AG04449 (cell line): ENCODE measurements at places on chromosomes 11 and 22.

DNA sequence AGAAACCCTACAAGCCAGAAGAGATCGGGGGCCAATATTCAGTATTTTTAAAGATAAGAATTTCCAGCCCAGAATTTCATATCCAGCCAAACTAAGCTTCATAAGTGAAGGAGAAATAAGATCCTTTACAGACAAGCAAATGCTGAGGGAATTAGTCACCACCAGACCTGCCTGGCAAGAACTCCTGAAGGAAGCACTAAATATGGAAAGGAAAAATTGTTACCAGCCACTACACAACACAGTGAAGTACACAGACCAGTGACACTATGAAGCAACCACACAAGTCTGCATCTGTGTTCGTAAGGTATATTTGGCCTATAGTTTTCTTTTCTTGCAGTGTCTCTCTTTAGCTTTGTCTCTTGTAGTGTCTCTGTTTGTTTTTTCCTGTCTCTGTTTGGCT is 29.0 kb downstream of the TMEM225 start:
- no peak for DNase-seq

DNA sequence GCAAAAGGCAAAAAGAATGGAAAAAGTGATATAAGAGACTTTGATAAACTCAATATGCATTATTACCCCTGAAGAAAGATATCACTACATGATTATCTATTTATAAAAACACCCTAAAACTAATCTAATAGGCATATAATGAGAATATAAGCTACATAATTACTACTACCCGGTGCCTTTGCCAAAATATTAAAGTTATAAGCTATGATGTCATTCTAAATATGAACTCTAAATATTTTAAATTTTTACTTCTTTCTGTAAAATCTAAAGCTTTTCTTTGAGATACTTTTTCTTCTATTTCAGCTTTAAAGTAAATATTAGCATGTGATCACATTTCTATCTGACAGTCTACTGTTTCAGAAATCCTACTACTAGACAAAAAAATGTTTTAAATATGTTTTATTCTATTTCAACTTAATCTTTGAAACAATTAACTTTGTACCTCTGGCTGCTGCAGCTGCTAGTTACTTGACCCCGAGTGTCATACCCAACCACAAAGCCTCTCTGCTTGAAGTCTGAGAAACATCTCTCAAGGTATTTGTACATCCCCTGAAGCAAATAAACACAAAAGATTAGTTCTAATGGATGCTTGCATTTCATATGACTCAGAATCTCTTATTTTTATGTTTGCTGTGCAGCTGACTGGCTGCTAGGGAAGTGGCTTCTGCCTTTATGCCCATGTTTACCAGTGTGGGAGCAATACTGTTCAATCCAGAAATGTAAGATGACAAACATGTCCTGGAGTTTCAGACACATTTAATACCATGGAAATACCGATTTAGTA is 26.8 kb downstream of the PGM2L1 start:
- DNase-seq: no peak

DNA sequence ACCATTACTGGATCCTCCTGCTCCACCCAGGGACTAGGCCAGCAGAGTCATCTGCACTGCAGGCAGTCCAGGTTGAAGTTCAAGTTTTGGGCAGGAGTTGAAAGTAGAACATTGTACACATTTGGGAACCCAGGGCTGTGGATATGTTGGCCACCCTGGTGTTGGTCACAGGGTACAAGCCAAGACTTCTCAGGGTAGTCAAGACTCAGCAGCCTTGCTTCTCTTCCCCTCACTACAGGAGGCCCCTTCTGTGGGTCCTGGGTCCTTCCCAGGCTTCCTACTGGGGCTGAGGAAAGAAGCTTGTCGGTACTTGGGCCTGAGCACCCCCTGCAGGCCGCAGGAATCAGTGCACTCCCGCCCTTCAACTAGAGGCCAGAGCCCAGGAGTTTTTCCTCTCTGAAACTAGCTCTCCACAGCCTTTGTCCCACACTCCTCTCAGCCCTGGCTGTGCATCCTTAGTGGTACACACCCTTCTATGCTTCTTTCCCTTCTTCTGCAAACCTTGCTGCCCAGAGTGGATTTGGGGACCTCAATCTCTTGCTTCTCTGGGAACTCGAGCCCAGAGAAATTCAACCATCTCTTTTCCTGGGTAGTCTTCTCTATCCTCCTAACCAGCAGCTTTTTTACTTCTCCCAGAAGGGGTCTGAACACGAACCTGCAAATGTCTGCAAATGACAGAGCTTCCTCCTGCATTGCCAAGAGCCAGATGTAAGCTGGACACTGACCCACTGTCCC is 2.6 kb upstream of the HPX start:
- no peak for DNase-seq

GRCh38 chr11:134646561-134646960 is 234.5 kb upstream of the B3GAT1 start:
- DNase-seq: no peak
